Activated T-cell treated with anti-CD3 and anti-CD28 coated beads, Interleukin-2, amount 50 U/mL, for 72 hours (primary cell): ENCODE measurements at places on chromosomes 13 and 19. TPM values are rescaled to one million over a fixed set of nuclear protein-coding genes. Genes with fewer than 3 reads are reported as not detected.

TPTE2 gene
- total RNA-seq = 0.30 TPM

GRCh38 chr19:49862391-49863253, 4.8 kb downstream of the PNKP start:
- no peak for DNase-seq

TEX29 gene
- total RNA-seq = 1.1 TPM

DNA sequence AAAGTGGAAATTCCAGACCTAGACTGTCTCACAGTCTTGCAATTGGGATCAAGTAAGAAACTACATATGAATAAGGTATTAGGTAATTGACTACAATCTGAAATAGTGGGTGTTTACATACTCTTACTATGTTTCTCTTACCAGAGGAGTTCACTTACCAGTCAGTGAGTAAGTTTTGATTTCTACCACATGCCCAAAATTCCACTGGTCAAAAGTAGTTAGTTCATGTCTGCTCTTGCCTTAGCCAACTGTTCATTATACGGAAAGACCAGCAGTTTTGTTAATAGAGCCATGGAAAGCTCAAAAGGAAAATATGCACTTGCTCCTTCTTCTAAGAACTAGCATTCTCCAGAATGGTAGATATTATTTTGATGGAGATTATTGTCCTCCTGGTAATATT, 490.8 kb downstream of the RFC3 start:
- no peak for DNase-seq

PEAK3 gene
- total RNA-seq = 0.09 TPM

DNA sequence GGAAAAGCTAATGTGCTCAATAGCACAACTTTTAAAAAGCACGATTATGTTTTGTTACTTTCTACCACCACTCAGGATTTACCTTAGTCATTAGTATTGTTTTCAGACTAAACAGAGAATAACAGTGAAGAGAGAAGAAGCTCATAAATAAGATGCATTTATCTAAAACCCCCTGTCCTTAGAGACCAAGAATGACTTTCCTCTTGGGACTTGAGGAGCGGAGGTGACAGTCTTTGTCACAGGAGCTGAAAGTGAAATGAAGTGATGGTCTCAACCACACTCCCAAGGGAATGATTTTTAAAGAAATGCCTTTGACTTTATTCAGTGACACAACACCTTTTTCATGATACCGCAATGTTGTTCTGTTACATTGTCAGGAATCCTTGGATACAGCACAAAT, 190.6 kb upstream of the NBEA start:
- no peak for DNase-seq

- no peak for DNase-seq
These were observed 17.0 kb downstream of the SLC7A1 start for GRCh38 chr13:29578300-29579085.

SYT3 gene
- total RNA-seq = 0.41 TPM

ZNF563 gene
- total RNA-seq = 13.1 TPM

APC2 gene
- 0.02 TPM for total RNA-seq

PEPD gene
- 21.1 TPM for total RNA-seq

DNA sequence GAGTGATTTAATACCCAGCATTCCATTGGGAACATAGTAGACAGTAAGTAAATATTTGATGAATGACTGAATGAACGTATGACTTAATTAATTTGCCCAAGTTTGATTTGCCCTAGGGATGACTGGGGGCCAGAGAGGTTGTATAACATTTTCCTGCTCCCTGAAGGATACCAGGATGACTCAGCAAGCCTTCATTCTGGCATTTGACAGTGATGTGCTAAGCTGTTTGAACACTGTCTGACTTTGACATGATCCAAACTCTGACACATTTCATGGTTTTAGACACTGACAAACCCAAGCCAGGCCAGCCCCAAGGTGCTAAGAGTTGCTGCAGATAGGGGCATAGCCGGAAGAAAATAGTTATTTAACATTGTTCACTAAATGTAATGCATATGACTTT, 53.4 kb upstream of the KLF12 start:
- no peak for DNase-seq

GRCh38 chr13:74066937-74067336, 67.3 kb downstream of the KLF12 start:
- no peak for DNase-seq

GRCh38 chr13:26446751-26447150, 110.7 kb upstream of the WASF3 start:
- no peak for DNase-seq

CGB8 gene
- not detected for total RNA-seq

ZNF44 gene
- 10.8 TPM for total RNA-seq

DNA sequence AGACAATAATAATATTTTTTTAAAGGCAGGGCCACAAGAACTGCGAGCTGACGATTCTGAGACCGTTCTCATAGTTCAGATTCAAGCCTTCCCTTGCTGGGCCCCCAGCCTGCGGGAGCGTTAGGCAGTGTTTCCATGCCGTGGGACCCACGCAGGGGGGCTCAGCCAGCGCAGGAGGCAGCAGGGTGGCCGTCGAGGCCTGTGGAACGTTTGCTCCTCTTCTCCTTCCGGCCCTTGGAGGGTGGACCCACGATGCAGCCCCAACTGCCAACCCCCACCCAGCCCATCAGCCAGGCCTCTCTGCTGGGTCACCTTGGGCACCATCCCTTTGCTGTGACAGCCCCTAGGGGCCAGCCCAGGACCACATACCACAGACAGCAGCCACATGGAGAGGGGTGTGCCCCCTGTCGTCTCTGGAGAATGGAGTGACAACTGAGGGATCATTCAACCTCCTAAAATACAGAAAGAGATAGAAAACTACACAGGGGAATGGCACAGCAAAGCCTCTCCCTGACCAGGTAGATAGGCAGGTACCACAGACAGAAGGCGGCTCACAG, 46.8 kb downstream of the PDCD5 start:
- DNase-seq = no peak

NCR1 gene
- 0.53 TPM for total RNA-seq

KANK3 gene
- 0.99 TPM for total RNA-seq

STAP2 gene
- 8.3 TPM for total RNA-seq

DNA sequence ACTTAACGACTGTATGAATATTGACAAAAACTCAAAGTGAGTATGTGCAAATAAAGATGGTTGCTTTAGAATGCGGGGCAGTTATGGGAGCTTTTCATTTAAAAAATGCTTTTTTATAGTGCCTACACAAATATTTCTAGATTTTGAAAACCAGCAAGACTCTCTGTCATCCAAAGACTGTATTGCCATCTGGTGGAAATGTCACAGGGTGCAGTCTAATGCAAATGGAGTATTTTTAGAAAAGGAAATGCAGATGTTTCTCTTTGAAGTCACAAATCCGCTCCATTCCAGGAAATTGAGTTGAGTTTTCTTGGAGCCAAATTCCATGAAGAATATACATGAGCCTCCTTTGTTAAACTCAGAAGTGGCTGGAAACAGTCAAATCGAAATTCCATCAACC, 2.3 kb upstream of the C1QTNF9B start:
- no peak for DNase-seq

DNA sequence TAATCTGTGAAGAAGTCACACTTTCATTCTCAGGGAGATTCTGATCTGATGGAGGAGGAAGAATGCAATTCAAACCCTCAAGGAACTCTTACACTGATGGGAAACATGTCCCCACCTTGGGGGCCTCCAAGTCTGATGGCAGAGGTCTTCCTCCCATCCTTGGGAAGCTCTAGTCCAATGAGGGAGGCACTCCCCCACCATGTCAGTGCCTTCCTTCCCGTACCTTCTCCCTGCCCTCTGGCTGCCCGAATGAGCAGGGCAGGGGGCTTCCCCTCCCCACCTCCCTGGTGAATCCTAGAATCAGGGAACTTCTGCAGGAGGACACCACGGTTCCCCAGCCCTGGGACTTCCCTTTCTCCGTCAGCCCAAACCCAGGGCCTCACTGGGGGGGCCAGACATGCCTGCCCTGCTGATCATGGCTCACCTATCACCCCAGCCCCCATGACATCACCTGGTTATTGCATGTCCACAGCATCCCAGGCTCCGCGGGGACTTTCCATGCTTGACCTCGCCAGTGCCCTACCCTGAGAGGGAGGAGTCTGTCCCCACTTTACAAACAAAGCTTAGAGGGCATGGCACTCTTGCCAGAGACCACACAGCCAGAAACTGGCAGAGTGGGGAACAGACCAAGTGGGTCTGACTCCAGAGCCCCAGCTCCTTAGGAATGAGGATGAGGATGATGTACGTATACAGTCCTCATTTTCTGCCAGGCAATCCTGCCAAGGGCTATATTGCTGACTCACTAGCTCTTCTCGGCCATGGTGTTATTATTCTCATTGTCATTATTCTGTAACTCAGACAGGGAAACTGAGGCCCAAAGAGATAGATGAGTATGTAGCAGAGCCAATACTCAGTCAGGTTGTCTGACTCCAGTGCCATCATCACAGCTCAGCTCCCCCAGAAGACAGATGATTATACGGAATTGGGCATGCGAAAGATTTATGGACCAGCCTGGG, 9.6 kb upstream of the BCL3 start:
- DNase-seq = no peak
